ENCODE measurements at places on chromosomes 5 and 9.

DNA sequence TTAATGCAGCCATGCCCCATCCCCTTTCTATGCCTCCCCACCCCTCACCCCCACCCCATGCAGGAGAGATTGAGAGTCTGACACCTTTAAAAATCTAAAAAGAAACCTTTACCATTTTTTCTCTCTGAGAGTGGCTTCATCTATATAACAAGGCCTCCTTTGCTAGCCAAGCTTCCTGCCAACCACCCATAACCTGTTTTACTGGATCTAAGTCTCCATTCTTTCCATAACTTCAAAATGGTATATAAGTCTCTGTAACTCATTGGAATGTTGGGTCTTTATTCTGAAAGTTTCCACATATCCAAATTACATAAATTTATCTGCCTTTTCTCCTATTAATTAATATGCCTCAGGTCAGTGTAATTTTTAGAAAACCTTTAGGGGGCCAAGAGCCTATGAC, 1174.0 kb downstream of the MAT2B start:
- no peak for DNase-seq

GRCh38 chr5:134370311-134370870, 978 bp upstream of the UBE2B start:
- no peak for DNase-seq

- no peak for DNase-seq
These were observed 267.2 kb upstream of the DAB2 start for GRCh38 chr5:39691993-39692392.

GRCh38 chr9:131927091-131927490, 152.6 kb downstream of the MED27 start:
- DNase-seq: no peak

GRCh38 chr9:91856419-91856818, 93.6 kb downstream of the ROR2 start:
- DNase-seq: no peak

- DNase-seq: no peak
These were observed 74.4 kb downstream of the ALDH7A1 start for GRCh38 chr5:126520593-126520953.

DNA sequence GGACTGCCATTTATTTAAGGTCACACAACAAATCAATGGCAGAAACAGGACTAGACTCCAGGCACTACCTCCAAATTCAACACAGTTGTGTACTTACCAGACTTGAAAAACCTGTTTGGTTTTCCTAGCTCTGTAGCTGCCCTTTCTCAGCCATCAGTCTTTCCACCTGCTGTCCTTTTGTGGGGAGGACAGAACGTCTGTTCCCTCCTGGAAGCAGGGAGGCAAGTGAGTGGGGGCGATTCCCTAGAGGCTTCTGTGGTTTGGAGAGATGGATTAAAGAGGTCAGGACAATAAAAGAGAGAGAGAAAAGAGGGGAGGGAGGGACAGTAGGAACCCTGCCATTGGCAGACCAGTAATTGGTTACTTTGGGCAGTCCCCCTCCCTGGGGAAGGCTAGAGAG, 14.7 kb downstream of the ASTN2 start:
- DNase-seq: no peak

DNA sequence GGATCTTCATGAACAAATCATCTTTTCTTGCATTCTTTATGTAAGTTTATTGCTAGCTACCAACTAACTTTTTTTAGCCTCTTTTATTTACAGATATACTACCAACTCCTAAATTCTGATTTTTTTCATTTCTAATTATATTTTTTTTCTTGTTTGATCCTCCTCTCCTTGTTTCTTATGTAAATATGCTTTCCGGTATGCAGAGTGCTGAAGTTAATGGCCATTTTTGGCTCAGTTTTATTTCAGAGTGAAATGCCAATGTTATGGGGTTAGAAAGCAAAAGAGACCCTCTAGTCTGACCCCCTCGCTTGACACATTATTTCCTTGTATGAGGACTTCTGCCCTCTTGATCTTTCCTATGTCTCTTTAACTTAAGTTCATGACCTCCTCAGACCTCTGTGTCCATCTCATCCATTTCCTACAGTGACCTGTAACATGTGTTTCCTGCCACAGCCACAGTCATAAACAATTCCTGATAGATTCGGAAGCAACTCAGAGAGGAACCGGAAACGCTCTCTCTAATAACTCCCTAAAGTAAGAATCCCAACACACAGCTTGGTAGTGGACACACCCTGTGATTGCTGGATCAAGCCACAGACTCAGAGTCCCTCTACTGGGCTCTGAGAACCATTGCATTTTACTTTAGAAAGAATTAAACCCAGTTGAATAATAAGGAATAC, 42.9 kb upstream of the AFAP1L1 start:
- DNase-seq: no peak

- DNase-seq: no peak
These were observed 45.5 kb downstream of the SH3RF2 start for GRCh38 chr5:145981589-145982571.

DNA sequence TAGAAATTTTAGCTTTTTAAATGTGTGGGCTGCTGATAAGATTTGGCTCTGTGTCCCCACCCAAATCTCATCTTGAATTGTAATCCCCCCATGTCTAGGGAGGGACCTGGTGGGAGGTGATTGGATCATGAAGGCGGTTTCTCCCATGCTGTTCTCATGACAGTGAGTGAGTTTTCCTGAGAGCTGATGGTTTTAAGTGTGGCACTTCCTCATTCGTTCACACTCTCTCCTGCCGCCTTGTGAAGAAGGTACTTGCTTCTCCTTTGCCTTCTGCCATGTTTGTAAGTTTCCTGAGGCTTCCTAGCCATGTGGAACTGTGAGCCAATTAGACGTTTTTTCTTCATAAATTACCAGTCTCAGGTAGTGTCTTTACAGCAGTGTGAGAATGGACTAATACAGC, 127.8 kb upstream of the MVB12B start:
- no peak for DNase-seq

GRCh38 chr5:113634957-113635356, 121.5 kb downstream of the YTHDC2 start:
- DNase-seq: no peak

- no peak for DNase-seq
These were observed 7.0 kb upstream of the IRF1 start for GRCh38 chr5:132497488-132497997.

GRCh38 chr5:527646-528628, 3.7 kb upstream of the SLC9A3 start:
- DNase-seq: no peak

DNA sequence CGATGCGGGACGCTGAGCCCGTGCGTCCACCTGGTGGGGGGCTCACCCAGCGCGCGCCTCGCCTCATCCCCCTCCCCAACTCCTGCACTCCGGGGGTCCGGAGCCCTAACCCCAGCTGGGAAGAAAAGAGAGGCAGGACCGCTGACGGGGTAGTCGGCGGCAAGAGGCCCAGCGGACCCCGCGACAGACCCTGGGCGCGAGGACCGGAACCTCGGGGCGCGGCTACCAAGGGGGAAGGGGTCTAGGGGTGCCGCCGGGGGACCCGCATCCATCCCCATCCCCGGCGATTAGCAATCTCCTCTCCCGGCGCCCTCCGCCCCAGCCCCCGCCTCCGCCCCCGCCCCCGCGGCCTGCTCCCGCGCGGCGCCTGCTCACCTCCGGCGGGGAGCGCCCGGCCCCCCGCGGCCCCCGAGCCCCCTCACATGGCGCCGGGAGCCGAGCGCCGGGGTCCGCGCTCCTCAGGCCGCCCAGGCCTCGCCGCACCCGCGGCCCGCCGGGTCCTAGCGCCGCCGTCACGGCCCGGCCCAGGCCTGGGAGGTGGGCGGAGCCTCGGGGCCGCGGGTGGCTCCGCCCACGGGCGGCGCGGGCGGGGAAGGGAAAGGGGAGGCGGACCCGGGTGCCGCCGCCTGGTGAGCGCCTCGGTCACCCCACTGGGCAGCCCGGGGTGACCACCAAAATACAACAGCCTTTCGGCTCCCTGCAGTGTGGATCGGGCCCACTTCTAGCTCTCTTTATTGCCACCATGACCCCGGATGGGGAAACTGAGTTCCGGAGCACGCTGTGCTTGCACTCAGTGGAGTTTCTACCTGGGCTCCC, at the start of gene ST6GALNAC6:
TSS of gene ST6GALNAC6 (minus strand) at position 476 of the 816 bp plus-strand sequence. CDS start 1,622 bp downstream, outside the sequence.
- DNase-seq: peak; percentile 76

DNA sequence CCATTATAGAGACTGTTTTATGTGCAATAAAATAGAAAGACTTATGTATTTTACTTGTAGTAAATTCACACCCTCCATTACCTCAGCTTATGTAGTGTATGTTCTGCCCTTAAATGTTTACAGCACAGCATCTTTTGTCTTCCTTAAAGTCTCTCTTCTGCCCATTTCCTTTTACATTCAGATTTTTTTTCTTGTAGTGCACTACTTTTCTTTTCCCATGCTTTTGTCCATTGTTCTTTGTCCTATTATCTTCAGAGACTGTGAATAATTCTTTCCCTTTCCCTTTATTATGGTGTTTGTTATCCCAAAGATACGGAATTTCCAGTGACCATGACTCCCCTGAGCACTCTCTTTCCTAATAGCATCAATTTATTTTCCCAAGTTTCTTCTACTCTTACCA, 66.1 kb upstream of the TYRP1 start:
- DNase-seq: no peak

DNA sequence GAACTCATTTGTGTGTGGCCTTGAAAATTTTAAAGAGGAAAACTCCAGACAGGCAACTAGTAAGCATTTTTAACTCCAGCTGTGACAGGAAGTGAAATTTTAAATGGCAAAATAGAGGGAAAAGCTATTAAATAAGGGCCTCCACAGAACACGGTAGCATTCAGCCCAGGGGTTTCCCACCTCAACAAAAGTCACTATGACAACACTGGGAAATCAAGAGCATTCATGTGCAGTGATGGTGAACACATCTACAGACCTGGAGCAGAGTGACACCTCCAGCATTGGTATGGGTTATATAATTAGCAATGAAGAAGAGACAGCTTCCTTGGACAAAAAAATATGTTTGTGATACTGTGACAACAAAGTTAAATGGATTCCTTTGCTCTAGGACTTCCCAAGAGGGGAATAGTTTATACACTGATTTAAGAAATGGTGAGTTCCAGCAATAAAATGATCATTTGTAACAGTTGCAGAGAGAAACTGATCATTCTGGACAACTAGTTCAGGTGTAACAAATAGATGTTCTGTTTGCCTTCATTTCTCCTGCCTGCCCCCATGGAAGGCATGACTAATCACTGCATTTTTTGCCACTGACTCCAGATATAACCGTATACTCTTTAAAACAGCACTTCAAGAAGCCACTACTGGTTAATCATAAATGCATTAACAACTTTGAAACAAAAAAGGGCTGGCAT, 93.3 kb upstream of the SLC44A1 start:
- DNase-seq: no peak

DNA sequence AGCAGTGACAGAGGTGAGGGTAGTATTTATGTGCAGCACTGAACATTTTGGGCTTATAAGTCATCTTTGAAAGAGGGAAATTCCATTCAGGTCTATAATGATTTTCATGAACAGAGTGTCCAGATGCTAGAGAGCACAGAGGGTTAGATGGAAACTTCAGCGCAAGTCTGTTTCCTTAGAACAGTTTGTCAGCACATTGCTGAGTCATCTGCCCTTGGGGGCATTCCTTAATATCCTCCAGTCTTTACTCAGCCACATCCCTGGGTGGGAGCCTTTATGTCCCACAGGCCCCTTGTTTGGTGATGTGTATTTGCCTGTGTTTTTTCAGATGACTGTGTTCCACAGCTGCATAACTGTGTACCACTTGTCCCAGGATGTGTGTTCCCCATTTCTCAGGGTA, 138.5 kb upstream of the S1PR3 start:
- DNase-seq: no peak

DNA sequence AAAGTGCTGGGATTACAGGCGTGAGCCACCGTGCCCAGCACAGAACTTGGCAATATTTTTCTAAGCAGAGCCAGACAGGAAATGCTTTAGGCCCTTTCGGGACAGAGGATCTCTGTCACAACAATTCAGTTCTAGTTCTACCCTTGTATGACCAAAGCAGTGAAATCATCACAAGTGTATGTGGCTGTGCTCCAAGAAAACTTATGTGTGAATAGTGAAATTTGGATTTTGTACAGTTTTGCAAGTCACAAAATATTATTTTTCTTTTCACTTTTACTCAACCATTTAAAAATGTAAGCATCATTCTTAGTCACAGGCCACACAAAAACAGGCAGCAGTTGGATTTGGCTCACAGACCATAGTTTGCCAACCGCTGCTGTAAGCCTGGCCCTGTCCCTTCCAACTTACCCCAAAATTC, 20.4 kb upstream of the PRUNE2 start:
- DNase-seq: no peak

DNA sequence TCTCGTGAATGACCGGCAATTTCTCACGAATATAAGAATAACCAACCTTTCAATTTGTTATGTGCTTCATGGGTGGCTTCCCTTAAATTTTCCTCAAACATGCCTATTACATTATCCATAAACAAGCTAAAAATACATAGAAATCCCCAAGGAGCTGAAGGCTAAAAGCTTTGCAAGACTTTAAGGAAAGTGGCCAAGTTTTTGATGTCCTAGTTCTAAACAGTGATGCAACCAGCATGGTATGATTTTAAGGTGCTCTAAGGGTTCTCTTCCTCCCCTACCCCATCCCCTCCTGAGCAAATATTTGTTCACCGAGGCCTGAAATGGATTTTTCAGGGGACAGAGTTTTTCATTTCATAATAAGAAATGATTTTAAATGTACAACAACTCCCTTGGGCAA, 79.8 kb downstream of the RGS7BP start:
- DNase-seq: no peak

DNA sequence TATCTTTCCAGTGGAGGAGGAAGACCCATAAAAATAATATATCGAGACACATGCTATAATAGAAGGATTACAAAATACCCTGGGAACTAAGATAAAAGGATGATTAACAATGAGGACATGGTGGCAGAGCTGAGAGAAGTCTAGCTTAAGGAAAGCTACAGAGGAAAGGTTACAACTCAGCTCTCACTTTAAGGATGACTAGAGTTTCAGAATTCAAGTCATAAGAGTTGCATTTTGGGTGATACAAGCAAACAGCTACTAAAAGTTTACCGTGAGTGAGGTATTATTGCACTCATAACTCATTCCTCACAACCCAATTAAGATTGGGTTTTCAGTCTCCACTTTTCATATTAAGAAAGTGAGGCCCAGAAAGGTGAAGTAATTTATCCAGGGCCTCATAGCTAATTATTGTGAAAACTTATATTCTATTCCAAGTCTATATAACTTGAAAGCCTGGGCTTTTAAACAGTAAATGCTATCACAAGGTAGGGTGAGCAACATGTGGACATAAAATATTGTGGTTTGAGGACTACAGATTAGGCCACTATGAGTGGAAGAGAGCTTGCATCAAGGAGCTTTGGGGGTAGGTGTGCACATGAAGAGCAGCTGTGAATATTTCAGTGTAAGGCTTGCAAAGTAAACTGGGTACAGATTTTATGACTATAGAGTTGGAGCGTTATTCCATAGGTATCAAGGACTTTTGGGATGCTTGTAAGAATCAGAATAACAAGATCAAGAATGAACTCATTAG, 28.0 kb downstream of the JAKMIP2 start:
- no peak for DNase-seq

DNA sequence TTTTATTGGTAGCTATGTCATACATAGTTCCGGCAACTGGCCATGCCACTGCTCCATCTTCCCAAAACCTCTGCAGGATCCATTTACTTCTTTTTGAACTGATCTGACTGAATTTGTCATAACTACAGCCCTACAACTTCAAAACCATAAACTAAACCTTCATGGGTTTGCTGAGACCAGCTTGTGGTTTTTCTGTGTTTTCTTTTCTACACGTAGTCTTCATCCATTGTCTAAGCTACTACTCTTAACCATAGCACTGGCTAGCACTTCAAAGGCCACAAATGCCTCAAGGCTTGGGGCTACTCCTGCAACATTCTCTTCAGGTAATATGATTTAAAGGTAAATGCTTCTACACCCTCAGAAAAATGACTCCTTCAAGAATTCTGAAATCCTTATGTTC, 9.0 kb upstream of the KIF2A start:
- DNase-seq: no peak
